ENCODE measurements at places on chromosomes 16 and 17. TPM values are rescaled to one million over a fixed set of nuclear protein-coding genes. Genes with fewer than 3 reads are reported as not detected.

Gene ZNF771
- total RNA-seq: 16.6 TPM

Gene TNFRSF13B
- total RNA-seq: not detected

Gene CES5A
- total RNA-seq: not detected

DNA sequence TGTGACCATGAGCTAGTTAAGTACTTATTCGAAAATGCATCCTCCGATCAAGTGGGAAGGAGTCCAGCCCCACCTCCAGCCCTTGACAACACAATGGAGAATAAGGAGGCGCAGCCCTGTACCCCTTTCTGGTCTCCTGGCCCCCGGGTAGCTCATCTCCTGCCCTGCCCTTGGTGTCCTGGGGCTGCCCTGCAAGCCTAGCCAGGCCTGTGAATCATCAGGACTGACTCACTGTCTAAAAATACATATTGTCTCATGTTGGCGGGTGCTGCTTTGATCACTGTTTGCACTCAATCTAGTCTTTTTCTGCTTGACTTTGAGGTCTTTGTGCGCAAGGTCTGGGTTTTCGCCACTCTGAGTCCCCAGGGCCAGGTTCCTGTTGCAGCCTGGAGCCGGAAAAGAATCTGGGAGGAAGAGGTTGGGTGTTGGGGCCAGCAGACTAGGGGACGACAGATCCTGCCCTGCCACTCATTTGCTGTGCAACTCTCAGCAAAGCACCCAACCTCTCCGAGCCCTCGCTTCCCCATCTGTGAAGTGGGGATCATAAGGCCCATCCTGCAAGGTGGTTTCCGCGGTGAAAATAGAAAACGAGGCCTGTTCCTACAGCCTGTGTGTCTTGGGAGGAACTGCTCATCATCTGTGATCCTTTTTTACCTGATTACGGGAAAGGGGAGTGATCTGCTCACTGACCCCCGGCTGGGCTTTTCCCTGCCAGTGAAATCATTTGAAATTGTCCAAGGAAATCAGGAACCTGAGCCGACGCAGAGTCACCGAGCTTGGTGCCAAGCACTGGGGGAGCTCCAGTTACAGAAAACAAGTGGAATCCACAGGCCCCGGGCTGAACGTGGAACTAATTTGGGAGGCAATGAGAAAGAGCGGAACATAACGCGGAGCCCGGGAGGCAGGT lies 230.4 kb downstream of the PARN start:
- DNase-seq: peak; percentile 20

Gene ABCA8
- 10.4 TPM for total RNA-seq

Gene RDM1
- total RNA-seq: not detected

- DNase-seq: no peak
Measured at GRCh38 chr16:66084306-66084705, 282.2 kb upstream of the CDH5 start.

GRCh38 chr17:38621538-38621937 lies 15.8 kb upstream of the SRCIN1 start:
- no peak for DNase-seq

Gene RASL10B
- total RNA-seq: 17.8 TPM

DNA sequence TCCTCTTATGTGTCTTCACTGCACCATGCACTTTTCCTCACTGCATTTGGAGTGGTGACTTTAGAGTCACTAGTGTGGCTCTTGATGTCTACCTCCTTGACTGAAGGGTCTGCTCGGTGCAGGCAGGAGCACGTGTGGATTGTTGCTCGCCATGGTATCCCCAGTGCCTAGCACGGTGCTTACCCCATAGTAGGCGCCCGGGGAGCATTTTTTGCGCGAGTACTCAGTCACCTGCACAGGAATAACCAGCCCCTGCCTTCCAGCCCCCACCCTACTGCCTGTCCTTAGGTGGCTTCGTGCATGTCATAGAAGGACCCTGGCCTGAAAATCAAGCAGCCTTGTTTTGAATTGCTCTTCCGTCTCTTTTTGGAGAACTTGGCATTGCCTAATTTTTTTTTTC lies 31.3 kb downstream of the CDRT15 start:
- DNase-seq: no peak

DNA sequence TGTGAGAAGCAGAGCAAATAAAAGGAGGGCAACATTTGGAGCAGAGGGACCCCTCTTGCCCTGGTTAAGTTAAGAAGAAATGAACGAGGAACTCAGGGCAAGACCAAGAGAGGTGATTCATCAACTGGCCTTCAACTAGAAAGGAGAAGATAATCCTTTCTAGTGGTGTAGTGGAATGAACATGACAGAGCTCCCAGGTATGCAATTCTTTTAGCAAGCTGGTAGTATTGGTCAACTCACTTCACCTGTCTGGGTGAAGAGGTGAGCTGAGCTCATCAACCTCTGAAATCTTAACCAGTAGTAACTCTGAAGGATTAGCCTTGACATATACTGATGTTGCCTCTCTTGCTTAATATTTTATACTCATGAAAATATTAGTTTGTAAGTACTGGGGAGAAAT lies 1024.7 kb upstream of the GOT2 start:
- no peak for DNase-seq

Gene CCL16
- total RNA-seq: not detected

DNA sequence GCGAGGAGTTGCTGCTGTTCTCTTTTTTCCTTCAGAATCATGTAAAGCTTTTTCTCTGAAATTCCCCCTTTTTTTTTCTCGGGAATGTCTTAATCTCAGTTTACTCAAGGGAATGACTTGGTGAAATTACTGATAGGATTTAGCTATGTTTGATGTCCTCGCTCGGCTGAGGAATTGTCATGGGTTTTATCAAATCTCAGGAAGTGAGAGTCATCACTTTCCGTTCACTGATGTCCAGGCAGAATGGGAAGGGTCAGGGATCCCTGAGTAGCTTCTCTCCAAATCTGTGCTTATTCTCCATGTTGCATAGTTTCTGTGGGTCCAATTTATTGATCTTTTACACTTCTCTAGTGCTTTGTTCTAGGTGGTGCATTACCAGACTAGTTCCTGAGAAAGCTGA lies 6.3 kb downstream of the IGSF6 start:
- DNase-seq: no peak

Gene SLC22A31
- not detected for total RNA-seq

Gene GALNS
- 8.8 TPM for total RNA-seq

- no peak for DNase-seq
Measured at GRCh38 chr17:30558686-30559545, 81.7 kb downstream of the GOSR1 start.
